ENCODE measurements at places on chromosomes 7 and 10.

- DNase-seq: no peak
Observed at GRCh38 chr10:85788570-85788969, 578.0 kb downstream of the GRID1 start.

- DNase-seq: no peak
Observed at GRCh38 chr7:5296015-5296610, 13.4 kb downstream of the SLC29A4 start.

DNA sequence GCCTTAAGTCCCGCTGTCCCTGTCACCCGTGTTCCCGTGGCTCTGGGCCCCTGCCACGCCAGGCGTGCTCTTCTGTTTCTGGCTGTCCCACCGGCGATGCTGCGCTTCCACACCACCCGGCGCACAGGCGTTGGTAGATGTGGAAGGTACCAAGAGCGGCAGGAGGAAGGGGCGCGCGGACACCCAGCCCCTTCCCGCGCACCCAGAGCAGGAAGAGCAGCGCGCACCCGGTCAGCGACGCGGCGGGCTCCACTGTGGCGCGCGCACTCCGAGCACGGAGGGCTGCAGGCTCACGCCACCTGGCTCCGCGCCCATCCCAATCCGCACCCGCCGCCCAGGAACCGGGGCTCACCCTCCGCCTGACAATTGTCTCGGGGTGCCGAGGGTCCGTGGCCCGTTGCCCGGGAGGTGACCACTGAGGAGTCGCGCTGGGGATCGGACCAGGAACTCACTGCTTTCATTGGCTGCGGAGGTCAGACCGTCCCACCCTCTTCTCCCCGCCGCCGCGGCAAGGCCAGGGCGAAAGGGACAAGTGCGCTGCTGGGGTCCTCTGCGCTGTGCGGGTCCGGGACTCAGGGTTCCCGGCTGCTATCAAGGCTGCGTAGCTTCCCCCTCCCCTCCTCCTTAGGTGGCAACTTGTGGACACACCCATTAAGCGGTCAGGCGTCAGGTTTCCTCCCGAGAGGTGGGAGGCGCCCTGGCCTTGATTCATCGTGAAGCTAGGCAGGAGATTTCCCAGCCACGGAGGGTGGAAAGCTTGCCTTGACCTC is 121.6 kb upstream of the ZNF92 start:
- no peak for DNase-seq

DNA sequence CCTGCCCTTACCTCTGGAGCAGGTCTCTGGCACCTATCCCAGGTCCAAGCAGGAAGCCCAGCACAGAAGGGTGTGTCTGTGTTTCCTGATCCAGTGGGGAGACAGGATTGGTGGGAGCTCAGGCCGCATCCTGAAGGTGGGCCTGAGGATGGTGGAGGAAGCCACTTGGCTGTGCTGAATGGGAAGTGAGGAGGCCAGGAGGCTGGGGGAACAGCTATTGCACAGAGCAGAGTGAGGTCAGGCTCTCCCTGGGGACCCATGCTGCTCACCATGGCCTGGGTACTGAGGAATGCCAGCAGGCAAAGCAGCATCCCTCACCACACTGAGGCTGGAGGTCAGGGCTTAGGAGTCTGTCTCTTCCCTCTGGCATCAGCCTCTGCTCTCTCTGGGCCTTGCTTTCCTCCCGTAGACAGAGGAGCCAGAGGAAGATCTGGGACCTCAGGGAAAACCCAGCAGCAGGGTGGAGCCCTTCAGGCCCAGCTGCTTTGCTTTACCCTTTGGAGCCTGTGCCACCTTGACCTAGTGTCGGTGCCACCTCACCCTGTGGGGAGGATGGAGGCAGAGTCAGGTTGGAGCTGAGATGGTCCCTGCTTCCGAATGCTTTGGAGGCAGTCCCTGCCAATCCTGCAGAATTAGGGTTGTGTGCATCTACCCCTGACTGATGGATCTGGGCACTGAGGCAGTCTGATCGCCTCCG is 39.0 kb downstream of the CDH23 start:
- no peak for DNase-seq

DNA sequence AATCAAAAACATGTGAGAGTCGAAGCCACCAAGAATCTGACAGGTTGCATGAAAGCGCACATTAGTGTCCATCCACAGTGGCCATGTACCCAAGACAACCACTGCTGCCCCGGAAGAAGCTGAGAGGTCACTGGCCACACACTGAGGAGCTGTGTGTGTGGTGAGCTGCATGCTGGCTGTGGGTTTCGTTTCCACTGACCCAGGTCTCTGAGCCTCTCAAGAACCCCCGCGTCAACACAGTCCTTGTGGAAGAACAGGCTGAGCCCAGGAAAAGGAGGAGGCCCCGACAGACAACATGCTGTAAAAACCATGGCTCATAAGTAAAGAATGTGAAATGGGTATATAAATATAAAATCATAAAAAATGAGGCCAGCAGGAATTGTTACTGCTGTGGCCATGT is 8.2 kb downstream of the VIPR2 start:
- no peak for DNase-seq

GRCh38 chr10:29880856-29881255 is 178.5 kb downstream of the JCAD start:
- no peak for DNase-seq

GRCh38 chr10:18334116-18334867 is 194.1 kb downstream of the CACNB2 start:
- no peak for DNase-seq

GRCh38 chr10:111739125-111739873 is 444.3 kb downstream of the GPAM start:
- DNase-seq: no peak

DNA sequence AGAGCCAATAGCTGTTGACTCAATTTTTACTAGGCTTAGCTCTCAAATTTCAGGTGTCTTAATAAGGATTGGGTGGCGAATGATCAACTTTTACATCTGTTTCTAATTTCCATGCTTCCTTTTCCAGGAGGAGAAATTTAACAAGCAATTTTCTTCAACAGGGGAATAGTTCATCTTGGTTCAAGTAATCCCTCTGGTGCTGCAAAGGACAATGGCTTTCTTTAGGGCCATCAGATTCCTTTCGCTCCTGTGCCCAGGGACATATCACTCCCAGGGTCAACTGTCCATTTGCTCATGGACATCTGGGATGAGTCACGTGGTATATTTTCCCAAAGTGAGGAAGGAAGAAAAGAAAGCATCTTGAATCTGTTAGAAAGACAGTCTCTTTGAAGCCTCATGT is 313.3 kb downstream of the FRMD4A start:
- no peak for DNase-seq

DNA sequence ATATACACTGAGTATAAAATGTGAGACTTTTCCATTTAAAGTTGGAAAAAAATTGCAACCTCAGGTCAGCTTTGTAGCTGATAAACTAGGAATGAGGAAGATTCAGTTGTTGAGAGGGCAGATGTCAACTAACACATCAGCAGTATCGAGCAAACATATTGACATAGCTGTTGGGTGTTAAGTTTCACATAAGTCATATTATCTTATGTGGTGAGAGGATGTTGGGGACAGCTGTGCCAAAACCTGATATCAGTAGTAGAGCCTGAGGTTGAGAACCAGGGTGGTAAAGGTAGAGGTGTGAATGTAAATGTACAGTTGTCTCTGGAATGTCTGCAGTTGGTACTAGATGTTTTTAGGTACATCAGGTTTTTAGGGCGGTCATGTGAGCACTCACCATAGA is 5.0 kb downstream of the ZRANB1 start:
- no peak for DNase-seq

DNA sequence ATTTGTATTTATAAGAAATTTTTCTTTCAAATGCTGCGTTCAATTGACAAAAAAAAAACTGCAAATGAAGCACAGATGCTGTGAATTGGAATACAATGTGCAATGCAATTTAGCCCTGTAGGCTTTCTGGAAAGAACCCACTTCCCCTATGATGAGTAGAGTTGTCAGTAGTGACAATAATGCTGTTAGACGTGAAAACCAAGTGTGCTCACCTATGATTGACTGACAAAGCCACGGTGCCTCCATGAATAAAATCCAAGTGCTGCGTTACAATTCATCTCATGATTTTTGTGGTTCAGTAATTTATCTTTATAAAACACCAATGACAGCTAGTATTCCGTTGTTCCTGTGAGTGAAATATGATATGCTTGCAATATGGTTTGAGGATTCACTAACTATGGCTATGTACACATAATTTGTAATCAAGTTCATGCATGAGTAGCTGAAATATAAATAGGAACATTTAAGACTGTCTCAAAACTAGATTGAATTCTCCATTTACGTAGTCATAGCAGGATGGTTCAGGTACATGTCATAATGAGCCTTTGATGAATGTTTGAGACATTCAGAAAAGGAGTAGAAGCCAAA is 1160.3 kb downstream of the CNTNAP2 start:
- no peak for DNase-seq

DNA sequence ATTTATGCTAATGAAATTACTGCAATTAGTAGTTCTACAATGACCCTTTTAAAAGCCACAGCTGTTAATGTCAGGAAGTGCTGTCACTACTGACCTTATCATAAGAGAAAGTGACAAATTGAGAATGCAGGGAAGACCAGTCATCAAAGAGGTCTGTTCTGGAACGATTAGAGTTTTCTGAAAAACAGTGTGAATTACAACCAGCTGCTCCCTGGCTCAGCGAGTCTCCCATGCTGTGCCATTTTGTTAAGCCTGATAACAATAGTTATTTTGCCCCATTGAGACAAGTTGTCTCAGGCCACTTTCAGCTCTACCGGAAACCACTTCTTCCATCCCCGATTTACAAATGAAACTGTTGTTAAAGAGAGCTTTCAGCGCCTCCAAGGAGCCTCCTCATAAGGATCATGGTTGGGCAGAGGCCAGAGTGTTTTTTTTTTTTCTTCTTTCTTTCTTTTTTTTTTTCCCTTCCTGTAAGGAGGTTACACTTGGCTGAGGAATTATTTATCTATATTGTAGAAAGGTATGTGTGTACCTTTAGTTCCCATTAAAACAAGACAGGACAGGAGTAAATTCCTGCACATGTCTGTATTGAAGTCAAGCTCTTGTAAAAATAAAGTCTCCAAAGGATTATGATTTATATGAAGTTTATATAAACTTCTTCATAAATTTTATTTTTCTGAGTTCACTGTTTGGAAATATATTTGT is 173.6 kb downstream of the CDCA7L start:
- no peak for DNase-seq

DNA sequence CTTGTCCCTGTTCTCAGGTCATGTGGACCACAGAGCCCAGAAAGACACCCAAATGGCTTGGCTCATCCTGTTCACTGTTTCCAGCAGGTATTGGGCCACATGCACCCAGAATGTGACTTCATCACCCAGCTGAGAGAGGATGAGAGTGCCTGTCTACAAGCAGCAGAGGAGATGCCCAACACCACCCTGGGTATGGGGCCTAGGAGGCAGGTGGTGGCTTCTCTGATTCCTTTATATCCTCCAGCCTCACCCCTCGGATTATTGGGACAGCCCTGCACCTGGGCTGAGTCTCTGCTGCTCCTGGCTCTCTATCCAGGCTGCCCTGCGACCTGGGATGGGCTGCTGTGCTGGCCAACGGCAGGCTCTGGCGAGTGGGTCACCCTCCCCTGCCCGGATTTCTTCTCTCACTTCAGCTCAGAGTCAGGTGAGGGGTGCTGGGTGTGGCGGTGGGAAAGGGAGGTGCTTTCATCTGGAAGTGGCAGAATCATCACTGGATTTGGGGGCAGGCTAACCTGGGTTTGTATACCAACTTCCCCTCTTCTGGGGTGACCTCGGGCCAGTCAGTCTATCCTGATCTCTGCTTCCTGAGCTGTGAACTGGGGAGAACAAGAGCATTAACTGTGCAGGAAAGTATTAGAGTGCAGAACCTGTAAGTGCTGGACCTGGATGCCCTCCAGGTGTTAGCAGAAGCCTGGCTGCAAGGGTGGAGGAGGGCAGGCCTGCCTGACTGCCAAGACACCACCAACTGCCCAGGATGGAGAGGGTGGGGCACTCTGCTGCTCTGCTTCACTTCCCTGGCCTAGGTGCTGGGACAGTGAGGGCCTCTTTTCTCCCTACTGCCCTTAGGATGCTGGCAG is 5.2 kb downstream of the GHRHR start:
- DNase-seq: no peak

DNA sequence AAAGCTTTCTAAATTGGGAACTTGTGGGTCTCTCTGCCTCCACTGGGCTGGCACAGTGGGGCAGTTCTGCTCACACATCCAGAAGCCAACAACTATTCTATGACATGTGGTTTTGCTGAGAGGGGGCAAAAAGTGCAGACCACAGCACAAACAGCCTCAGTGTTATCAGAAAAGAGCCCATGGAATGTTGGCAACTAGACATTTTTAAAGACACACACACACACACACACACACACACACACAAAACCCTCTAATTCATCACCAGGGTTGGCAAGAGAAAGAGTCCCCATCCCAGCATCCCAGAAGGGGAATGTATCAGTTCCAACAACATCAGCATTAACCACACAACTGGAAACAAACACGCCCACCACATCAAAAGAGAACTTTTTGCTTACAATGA is 117.1 kb downstream of the FGFR2 start:
- no peak for DNase-seq

DNA sequence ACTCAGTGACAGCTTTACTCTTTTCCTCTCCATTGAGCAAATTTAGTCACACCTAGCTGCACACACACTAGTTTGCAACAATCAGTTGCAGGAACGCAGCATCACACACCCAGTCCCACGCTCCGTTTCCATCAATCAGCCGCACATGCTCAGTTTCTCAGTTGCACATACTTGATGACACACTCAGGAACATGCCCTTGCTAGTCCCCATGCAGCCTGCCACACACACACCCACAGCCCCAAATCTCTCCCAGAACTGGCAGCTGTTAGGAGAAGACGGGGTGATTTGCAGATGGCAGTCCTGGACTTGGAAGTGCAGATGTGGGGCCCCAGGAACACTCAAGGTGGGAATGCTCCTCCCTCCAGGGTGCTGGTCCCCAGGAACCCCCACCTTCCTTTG is 7.7 kb downstream of the LBX1 start:
- no peak for DNase-seq

GRCh38 chr7:108459922-108460551 is 3.8 kb upstream of the NRCAM start:
- DNase-seq: no peak

DNA sequence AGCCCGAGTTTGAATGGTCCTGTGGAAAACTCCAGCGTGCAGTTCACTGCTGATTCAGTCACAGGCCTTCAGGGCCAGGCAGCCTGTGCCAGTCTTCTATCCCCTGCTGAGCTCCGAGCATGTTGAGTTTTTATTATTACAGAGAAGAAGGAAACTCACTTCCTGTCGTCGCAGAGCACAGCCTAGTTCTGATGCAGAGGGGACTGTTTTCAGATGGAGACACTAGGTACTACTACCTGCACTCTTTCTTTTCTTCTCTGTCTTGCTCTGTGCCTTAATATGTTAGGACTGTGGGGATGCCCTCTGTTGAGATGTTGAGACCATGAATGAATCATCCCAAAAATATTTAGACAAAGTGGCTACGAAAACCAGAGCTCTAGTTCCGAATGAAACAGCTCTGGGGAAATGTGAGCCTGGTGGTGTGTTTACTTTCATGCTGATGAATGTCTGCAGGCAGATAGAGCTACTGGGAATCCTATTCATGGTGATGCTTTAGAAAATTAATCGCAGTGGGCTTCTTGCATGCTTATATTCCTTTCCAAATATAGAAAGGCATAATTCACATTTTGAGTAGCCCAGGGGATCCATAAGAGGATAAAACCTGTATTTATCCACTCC is 29.6 kb downstream of the CASP7 start:
- DNase-seq: no peak
